ENCODE measurements at places on chromosomes 13 and 19. TPM values are rescaled to one million over a fixed set of nuclear protein-coding genes. Genes with fewer than 3 reads are reported as not detected.

DNA sequence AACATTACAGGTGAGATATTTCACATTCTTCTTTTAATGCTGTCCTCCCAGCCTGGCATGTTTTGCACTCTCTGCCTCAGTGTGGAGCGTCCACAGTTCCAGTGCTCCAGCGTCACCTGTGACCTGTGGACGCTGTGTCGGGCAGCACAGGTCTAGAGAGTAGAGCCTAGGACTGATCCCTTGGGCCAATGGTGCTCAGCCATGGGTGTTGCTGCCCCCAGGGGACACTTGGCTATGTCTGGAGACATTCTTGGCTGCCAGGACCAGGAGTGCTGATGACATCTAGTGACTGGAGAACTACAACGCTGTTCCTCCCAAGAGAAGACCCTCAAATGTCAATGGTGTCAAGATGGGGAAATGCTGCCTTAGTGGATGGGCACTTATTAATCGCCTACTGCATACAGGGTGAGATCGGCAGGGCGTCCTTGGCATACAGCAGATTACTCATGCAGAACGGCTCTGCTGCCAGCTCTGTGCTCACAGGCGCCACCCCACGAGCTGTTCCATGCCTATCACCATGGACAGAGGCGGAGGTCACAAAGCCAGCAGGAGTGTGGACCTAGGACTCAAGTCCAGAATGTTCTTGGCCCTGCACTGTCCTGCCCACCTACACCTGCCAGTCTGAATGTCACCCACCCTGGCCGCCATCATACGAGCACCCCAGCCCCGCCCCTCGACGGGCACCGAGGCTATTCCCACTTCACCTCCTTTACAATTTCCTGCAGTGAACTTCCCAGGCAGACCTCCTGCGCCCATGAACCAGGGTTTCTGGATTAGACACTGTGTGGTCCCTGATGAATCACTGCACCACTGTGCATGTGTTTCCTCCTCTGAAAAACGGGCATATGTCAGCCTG, 13.9 kb upstream of the MADCAM1 start:
- no peak for DNase-seq

- DNase-seq = no peak
Observed at GRCh38 chr19:45774765-45775164, 5.7 kb upstream of the SIX5 start.

- no peak for DNase-seq
Observed at GRCh38 chr13:28012383-28012782, 23.9 kb upstream of the URAD start.

DNA sequence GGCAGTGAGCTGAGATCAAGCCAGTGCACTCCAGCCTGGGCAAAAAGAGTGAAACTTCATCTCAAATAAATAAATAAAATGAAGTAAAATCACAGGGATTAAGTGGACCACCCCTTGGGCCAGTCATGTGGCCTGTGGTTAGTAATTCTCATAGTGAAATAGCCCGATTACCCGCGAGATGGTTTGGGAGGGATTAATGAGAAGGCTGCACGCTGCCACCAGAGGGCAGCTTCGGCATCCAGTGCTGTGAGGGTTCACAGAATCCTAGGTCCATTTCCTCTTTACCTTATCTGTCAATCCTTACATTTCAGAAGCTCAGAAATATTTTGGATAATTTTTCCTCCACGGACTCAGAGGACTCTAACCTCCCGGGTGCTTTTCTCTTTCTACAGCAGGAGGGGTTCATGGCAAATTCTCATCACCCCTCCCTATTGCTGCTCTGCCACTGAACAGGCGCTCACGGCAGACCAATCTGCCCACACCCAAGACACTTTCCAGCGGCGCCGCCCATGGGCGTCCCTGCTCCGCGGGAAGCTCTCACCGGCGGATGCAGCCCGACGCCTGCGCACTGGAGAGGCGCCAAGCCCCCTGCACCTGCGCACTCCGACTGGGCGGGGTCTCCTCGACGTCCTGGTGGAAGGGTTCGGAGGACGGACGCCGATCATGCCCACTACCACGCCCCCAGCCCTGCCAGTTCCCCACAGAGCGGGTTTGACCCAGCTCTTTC, 11.0 kb downstream of the ZNF835 start:
- no peak for DNase-seq

DNA sequence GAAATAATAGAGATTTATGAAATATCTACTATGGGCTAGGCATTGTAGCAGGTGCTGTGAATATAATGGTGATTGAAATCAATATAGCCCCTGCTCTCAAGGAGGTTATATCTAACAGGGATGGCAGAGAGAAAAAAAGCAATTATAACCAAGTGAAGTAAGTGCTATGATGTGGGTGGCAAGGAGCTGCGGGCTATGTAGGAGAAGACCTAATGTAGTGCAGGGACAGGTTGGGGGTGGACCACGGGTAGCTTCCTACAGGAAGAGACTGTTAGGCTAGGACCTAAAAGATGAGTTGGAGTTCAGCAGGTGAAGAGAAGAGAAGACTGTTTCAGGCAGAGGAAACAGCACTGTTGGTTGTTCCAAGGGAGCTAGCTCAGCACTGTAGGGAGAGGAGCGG, 311.0 kb downstream of the KCNRG start:
- DNase-seq = no peak

GRCh38 chr13:113001241-113002140, 32.5 kb downstream of the MCF2L start:
- DNase-seq = no peak

ZNF835 gene
- not detected for total RNA-seq

NPAS1 gene
- 3.6 TPM for total RNA-seq

MPV17L2 gene
- 13.3 TPM for total RNA-seq

RUBCNL gene
- not detected for total RNA-seq
